Osteoblast (primary cell): ENCODE measurements at places on chromosomes 12 and 14. TPM values are rescaled to one million over a fixed set of nuclear protein-coding genes. Genes with fewer than 3 reads are reported as not detected.

DNA sequence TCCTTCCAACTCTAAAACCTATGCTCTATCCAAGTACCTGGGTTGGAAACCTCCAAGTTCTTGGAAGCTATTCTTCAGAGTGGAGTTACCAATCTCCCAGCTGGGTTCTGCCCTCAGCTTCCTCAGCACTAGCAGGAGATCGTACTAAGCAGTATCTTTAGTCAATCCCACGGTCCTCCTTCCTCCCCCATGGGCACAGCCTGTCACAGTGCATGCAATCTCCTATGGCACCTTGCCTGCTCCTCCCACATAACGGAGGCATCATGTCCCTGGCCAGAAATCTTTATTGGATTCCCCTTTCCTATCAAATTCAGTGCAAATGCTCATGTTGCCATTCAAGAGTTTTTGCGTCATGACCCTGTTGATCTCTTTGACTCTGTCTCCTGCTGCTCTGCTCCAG is 5.4 kb upstream of the LPAR5 start:
- H3K4me1 ChIP-seq = no peaks in the 10 kb centered on the region
- peaks cover 13% of the 10 kb centered on the region for H3K27me3 ChIP-seq
- H3K27ac ChIP-seq = no peak overlapping the region
- no peak overlapping the region for H3K4me3 ChIP-seq
- H3K36me3 ChIP-seq = no peaks in the 10 kb centered on the region
- DNase-seq = peak; percentile 78

- no peaks in the 10 kb centered on the region for H3K4me1 ChIP-seq
- H3K36me3 ChIP-seq = no peaks in the 10 kb centered on the region
- DNase-seq = no peak
- no peaks in the 10 kb centered on the region for H3K27me3 ChIP-seq
Measured at GRCh38 chr12:127041985-127042625, 1224.9 kb upstream of the TMEM132C start.

GRCh38 chr12:9163392-9163791 is 44.8 kb downstream of the PZP start:
- no peak overlapping the region for H3K4me3 ChIP-seq
- H3K27ac ChIP-seq = no peak overlapping the region
- no peaks in the 10 kb centered on the region for H3K27me3 ChIP-seq

The ANO2 gene
- under 0.01 and 0.29 TPM in 2 replicates for total RNA-seq

DNA sequence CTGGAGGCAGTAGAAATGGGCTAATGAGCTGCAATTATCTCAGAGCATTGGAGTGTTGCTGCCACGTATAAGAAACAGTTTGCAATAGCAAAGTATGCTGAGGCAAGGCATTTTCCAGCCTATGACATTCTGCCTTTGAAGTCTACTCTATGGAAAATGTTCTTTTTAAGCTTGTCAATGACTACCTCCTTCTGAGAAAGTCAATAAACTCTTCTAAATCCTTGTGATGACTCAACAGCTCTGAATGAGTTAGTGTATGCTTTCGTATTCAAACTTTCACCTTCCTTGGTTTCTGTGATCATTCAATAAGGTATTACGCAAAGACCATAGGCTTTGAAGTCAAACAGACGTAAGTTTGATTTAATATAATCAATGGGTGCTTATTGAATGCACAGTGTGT is 111.2 kb downstream of the CAPZA3 start:
- no peaks in the 10 kb centered on the region for H3K27me3 ChIP-seq
- H3K27ac ChIP-seq = no peak overlapping the region
- no peaks in the 10 kb centered on the region for H3K36me3 ChIP-seq
- no peak overlapping the region for H3K4me3 ChIP-seq
- H3K4me1 ChIP-seq = no peaks in the 10 kb centered on the region
- no peak for DNase-seq

DNA sequence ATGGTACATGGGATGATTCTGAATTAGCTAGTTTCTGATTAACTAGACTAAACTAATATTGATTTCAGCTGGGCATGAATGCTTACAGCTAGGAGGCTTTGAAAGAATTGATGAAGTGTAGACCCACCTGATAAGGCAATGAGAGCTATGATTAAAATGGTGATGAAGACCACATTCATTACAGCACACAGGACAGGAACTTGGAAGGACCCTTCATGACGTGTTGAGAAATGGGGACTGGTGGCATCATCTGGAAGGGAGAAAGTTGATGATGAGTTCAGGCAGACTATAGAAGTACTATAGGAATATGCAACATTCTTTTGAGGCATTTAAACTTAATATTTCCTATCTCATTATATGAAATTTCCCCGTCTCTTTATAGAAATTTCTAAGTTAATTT is 4.5 kb downstream of the CD69 start:
- H3K4me1 ChIP-seq = no peaks in the 10 kb centered on the region
- no peak for DNase-seq
- no peaks in the 10 kb centered on the region for H3K27me3 ChIP-seq
- H3K4me3 ChIP-seq = no peak overlapping the region
- H3K36me3 ChIP-seq = no peaks in the 10 kb centered on the region

DNA sequence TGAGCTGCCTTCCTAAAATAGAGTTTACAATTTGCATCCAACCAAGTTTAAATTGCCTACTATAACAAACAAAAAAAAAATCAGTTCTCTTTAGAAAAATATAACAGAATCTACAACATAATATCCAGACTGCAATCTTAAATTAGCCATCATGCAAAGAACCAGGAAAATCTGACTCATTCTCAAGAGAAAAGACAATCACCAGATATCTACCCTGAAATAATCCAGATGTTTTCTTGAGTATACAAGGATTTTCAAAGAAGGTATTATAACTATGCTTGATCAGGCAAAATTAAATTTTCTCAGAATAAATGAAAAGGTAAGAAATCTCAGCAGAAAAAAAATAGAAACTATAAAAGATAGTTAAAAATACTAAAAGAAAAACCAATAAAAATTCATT is 115.6 kb downstream of the CCER1 start:
- H3K4me1 ChIP-seq = no peaks in the 10 kb centered on the region
- no peak for DNase-seq
- H3K36me3 ChIP-seq = no peaks in the 10 kb centered on the region
- no peak overlapping the region for H3K27ac ChIP-seq
- H3K4me3 ChIP-seq = no peak overlapping the region

GRCh38 chr12:49923035-49923644 is 19.4 kb upstream of the FAIM2 start:
- DNase-seq = peak; percentile 38
- peaks cover 4% of the 10 kb centered on the region for H3K27me3 ChIP-seq
- H3K27ac ChIP-seq = no peak overlapping the region
- H3K36me3 ChIP-seq = no peaks in the 10 kb centered on the region
- H3K4me1 ChIP-seq = peaks cover 11% of the 10 kb centered on the region
- H3K4me3 ChIP-seq = no peak overlapping the region

GRCh38 chr12:127480775-127481314 is 786.1 kb upstream of the TMEM132C start:
- H3K27ac ChIP-seq = no peak overlapping the region
- no peak for DNase-seq
- no peak overlapping the region for H3K4me3 ChIP-seq
- H3K36me3 ChIP-seq = no peaks in the 10 kb centered on the region
- H3K4me1 ChIP-seq = peaks cover 3% of the 10 kb centered on the region

The RTL1 gene
- total RNA-seq = not detected in 2 replicates

DNA sequence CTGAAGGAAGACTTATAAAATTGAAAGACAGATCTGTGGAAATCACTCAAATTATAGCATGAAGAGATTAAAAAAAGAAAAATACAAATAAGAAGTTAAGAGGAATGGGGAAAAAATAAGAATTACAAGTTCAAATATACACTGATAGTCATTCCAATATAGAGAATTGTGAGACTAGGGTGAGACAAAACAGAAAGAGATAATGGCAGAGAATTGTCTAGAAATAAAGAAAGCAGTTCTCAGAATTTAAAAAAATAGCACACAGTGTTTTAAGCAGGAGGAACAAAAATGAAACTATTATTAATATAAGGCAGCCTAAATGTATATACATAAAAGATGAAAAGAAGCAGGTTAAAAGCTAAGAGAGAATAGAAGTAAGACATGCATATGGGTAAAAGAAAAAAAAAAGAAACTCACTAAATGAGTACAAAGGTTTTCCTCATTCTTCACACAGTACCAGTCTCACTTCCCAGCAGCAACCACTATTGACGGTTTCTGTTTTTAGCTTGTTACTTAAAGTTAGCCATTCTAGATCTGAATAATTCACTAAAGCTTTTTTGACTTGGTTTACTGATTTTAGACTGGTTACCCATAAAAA is 31.1 kb downstream of the SLC38A4 start:
- DNase-seq = no peak

DNA sequence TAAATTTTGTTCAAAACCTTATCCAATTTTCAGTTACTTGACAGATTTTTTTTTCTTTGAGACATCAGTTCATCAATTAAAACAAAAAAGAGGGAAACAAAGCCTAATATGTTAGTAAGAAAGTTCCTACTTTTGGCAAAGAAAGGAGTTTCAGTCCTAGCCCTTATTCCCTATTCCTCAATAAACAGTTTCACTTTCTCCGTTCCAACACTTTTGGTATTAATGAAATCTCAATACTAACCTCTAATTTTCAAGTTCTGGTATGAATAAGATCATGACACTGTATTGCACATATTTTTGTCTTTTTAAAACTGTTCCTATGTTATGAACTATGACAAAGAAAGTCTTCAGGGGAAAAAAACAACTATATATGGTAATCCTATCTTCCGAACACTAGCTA is 48.4 kb downstream of the RPS6KA5 start:
- no peak for DNase-seq
- no peaks in the 10 kb centered on the region for H3K4me1 ChIP-seq
- no peaks in the 10 kb centered on the region for H3K27me3 ChIP-seq
- H3K4me3 ChIP-seq = no peak overlapping the region
- no peak overlapping the region for H3K27ac ChIP-seq

GRCh38 chr12:80714055-80714454 is 2.7 kb upstream of the MYF5 start:
- no peak overlapping the region for H3K27ac ChIP-seq
- DNase-seq = no peak
- no peaks in the 10 kb centered on the region for H3K36me3 ChIP-seq
- peaks cover 33% of the 10 kb centered on the region for H3K27me3 ChIP-seq
- peak overlapping the region; percentile 70 for H3K4me3 ChIP-seq

- H3K27ac ChIP-seq = no peak overlapping the region
- H3K36me3 ChIP-seq = no peaks in the 10 kb centered on the region
- DNase-seq = no peak
Measured at GRCh38 chr12:14927267-14927666, 11.1 kb downstream of the ERP27 start.

The ZNF839 gene
- 7.2 and 9.1 TPM in 2 replicates for total RNA-seq

GRCh38 chr14:61226015-61226654 is 55.0 kb downstream of the TMEM30B start:
- H3K27me3 ChIP-seq = no peaks in the 10 kb centered on the region
- H3K36me3 ChIP-seq = no peaks in the 10 kb centered on the region
- H3K4me1 ChIP-seq = peaks cover 19% of the 10 kb centered on the region
- no peak overlapping the region for H3K4me3 ChIP-seq
- DNase-seq = no peak

- peak overlapping the region; percentile 47 for H3K27ac ChIP-seq
- H3K27me3 ChIP-seq = no peaks in the 10 kb centered on the region
- peaks cover 18% of the 10 kb centered on the region for H3K4me1 ChIP-seq
- peak; percentile 89 for DNase-seq
Measured at GRCh38 chr12:6613015-6613775, 6.0 kb upstream of the CHD4 start.

DNA sequence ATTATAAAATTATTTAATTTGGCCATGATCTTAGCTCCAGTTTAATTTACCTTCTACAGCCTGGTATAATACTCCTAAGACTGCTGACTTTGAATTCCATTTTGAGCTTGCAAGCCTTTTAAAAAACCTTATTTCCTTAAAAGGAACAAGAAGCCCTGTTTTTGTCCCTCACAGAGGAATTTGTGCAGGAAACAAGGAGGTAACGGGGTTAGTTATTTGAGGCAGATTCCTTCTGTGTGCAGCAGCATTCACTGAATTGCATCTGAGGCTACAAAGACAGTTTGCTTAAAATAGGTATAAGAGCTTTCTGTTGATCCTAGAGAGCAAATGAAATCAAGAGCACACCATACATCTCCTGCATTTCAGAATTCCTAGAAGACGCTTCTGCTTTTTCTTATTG is 403.3 kb upstream of the PRICKLE1 start:
- DNase-seq = no peak
- no peaks in the 10 kb centered on the region for H3K4me1 ChIP-seq
- H3K4me3 ChIP-seq = no peak overlapping the region
- no peaks in the 10 kb centered on the region for H3K36me3 ChIP-seq
- H3K27me3 ChIP-seq = peaks cover 35% of the 10 kb centered on the region

- H3K4me1 ChIP-seq = peaks cover 15% of the 10 kb centered on the region
- H3K27ac ChIP-seq = no peak overlapping the region
- H3K27me3 ChIP-seq = peaks cover 19% of the 10 kb centered on the region
- DNase-seq = peak; percentile 58
- no peaks in the 10 kb centered on the region for H3K36me3 ChIP-seq
Measured at GRCh38 chr14:56423544-56423943, 156.1 kb upstream of the TMEM260 start.

The HOXC10 gene
- 9.7 and 11.2 TPM in 2 replicates for total RNA-seq
